ENCODE measurements at places on chromosomes 3 and 15. TPM values are rescaled to one million over a fixed set of nuclear protein-coding genes. Genes with fewer than 3 reads are reported as not detected.

Gene SLC9C1
- total RNA-seq: not detected

Gene LEKR1
- total RNA-seq: 0.73 TPM

Gene GPR156
- 0.48 TPM for total RNA-seq

Gene RASSF1
- total RNA-seq: 20.4 TPM

Gene CD80
- not detected for total RNA-seq

Gene LIPC
- total RNA-seq: 0.09 TPM

Gene CCDC71
- total RNA-seq: 12.1 TPM

Gene FOXP1
- total RNA-seq: 9.2 TPM

Gene OR5K2
- total RNA-seq: not detected

Gene ADAM10
- 84.6 TPM for total RNA-seq

Gene PPP2R3A
- total RNA-seq: 2.3 TPM

Gene FANCD2OS
- total RNA-seq: not detected

Gene CSPG5
- total RNA-seq: 0.97 TPM

Gene ZMAT3
- 7.5 TPM for total RNA-seq

Gene ZNF385D
- total RNA-seq: 0.42 TPM

Gene NR1I2
- not detected for total RNA-seq

Gene CCDC9B
- total RNA-seq: 25.1 TPM

Gene VGLL3
- 9.3 TPM for total RNA-seq

Gene NDUFB4
- 215 TPM for total RNA-seq

Gene ITPKA
- total RNA-seq: 5.1 TPM

Gene PPP1R14D
- total RNA-seq: 0.33 TPM

Gene TFRC
- 98.2 TPM for total RNA-seq

Gene CYP8B1
- not detected for total RNA-seq

Gene SH3GL3
- 0.85 TPM for total RNA-seq

Gene GOLGA6D
- not detected for total RNA-seq

Gene CD86
- not detected for total RNA-seq

Gene IGSF11
- 4.3 TPM for total RNA-seq

Gene CCDC39
- not detected for total RNA-seq

Gene MUSTN1
- total RNA-seq: 0.28 TPM

Gene SAXO2
- 2.2 TPM for total RNA-seq

Gene UPK1B
- total RNA-seq: 12.1 TPM

Gene POLQ
- total RNA-seq: 5.9 TPM

Gene MEF2A
- total RNA-seq: 15.9 TPM

Gene PDZRN3
- total RNA-seq: not detected

Gene ISG20
- total RNA-seq: 32.2 TPM

Gene BCHE
- 1.1 TPM for total RNA-seq

Gene AADAC
- total RNA-seq: 15.8 TPM

Gene PLXNA1
- 26.7 TPM for total RNA-seq

Gene KLHL40
- total RNA-seq: not detected

Gene RIOX2
- 31.9 TPM for total RNA-seq

Gene TTLL13
- total RNA-seq: 0.12 TPM

Gene SEMA6D
- total RNA-seq: not detected

Gene ZNF619
- 1.6 TPM for total RNA-seq
